ENCODE measurements at places on chromosomes 4 and X. TPM values are rescaled to one million over a fixed set of nuclear protein-coding genes. Genes with fewer than 3 reads are reported as not detected.

NR0B1 gene
- not detected for total RNA-seq

SH3D19 gene
- total RNA-seq, result not detected

- H3K4me3 ChIP-seq, result no peak overlapping the region
- no peak overlapping the region for H3K27ac ChIP-seq
- DNase-seq, result no peak
- H3K27me3 ChIP-seq, result no peaks in the 10 kb centered on the region
- H3K36me3 ChIP-seq, result no peaks in the 10 kb centered on the region
These were observed 70.7 kb downstream of the SUPT20HL2 start for GRCh38 chrX:24243188-24243587.

- H3K4me3 ChIP-seq, result no peak overlapping the region
- no peak for DNase-seq
- H3K36me3 ChIP-seq, result no peaks in the 10 kb centered on the region
- H3K4me1 ChIP-seq, result no peaks in the 10 kb centered on the region
- no peaks in the 10 kb centered on the region for H3K27me3 ChIP-seq
These were observed 79.1 kb upstream of the SLC6A14 start for GRCh38 chrX:116357329-116357728.

GRCh38 chrX:131816551-131817136, 206.5 kb upstream of the STK26 start:
- no peak overlapping the region for H3K27ac ChIP-seq
- peak overlapping the region; percentile 45 for H3K4me3 ChIP-seq
- H3K36me3 ChIP-seq, result no peaks in the 10 kb centered on the region
- peaks cover 20% of the 10 kb centered on the region for H3K4me1 ChIP-seq
- H3K27me3 ChIP-seq, result no peaks in the 10 kb centered on the region
- DNase-seq, result peak; percentile 63

DNA sequence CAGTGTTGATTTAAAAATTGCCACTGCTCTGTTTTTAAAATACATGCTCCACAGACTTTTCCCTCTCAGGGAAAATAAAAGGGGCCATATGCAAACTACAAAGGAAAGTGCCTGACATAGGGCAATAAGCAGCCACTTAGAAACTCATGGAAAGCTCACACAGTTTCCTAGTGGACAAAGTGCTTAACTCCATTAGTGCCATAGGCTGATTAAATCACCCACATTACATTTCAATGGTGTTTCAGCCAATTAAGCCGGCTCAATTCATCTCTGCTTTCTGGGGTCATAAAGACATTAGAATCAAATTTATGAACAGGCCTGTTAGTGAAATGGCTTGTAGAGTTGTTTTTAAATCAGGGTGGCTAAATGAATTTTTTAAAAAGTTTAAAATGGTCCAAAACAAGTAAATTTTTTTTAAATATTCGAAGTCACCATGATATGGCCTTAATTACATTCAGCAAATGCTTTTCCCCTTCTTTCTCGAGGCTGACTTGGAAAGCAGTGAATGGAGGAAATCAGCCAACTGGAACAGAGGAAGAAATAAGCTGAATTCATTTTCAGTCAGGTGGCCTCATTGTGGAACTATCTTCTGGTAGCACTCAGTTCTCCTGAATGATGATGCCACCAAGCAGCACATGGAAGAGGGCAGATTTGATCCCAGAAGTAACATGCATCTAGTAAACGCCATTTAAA, 2305.1 kb upstream of the AGA start:
- no peaks in the 10 kb centered on the region for H3K36me3 ChIP-seq
- no peak overlapping the region for H3K27ac ChIP-seq
- no peaks in the 10 kb centered on the region for H3K4me1 ChIP-seq
- H3K4me3 ChIP-seq, result no peak overlapping the region
- DNase-seq, result no peak

DNA sequence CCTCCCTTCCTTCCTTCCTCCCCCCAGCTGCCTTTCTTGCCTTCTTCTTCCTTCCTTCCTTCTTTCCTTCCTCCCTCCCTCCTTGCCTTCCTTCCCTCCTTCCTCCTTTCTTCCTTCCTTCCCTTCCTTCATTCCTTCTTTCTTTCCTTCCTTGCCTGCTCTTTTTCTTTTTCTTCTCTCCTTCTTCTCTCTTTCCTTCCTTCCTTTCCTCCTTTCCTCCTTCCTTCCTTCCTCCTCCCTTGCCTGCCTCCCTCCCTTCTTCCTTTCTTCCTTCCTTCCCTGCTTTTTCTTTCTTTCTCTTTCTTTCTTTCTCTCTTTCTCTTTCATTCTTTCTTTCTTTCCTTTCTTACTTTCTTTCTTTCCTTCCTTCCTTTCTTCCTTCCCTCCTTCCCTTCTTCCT, 49.1 kb downstream of the STK32B start:
- H3K36me3 ChIP-seq, result no peaks in the 10 kb centered on the region
- no peak overlapping the region for H3K4me3 ChIP-seq
- H3K27me3 ChIP-seq, result no peaks in the 10 kb centered on the region
- DNase-seq, result no peak

- DNase-seq, result no peak
- H3K4me3 ChIP-seq, result no peak overlapping the region
- peaks cover 3% of the 10 kb centered on the region for H3K36me3 ChIP-seq
- H3K4me1 ChIP-seq, result peaks cover 84% of the 10 kb centered on the region
- no peaks in the 10 kb centered on the region for H3K27me3 ChIP-seq
These were observed 3.5 kb downstream of the S100P start for GRCh38 chr4:6697131-6697530.

- no peak overlapping the region for H3K4me3 ChIP-seq
- DNase-seq, result no peak
- no peak overlapping the region for H3K27ac ChIP-seq
- no peaks in the 10 kb centered on the region for H3K36me3 ChIP-seq
- no peaks in the 10 kb centered on the region for H3K4me1 ChIP-seq
These were observed 72.9 kb downstream of the CLNK start for GRCh38 chr4:10611673-10612072.

GRCh38 chr4:146369446-146369845, 152.3 kb downstream of the SLC10A7 start:
- no peak overlapping the region for H3K4me3 ChIP-seq
- no peak overlapping the region for H3K27ac ChIP-seq
- no peaks in the 10 kb centered on the region for H3K4me1 ChIP-seq
- H3K36me3 ChIP-seq, result no peaks in the 10 kb centered on the region
- no peak for DNase-seq

Data from CD4-positive, alpha-beta T cell (primary cell).